Motor neuron (in vitro differentiated cells): ENCODE measurements at places on chromosomes 2 and 18.

DNA sequence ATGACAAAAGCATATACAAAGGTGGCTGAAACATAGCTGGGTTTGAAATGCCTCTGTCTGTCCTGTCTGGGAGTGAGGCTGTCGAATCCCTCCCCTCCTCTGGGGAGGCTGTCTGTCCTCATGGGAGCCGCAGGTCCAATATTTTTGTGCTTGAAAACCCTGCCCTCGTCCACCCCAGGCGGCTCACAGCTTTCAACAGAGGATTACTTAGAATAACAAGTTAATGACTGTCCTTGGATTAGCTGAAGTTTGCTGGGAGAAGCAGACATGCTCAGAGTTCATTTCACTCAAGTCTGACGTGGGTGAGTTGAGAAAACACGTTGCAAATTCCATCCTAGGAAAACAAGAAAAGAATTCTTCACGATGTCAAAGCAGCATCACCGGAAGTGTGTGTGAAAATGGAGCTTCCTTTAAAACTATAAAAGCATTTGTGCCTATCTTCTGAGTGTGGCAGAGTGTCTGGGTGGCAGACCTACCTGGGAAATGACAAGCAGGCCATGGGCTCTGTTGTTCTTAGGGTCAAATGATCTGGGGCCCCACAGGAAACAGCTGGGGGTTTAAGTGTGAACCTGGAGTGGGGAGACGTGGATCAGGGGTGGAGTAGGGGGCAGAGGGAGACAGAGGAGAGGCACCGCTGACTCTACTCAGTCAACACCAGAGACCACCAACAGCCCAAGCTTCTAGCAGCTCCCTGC is 77.1 kb downstream of the DDX1 start:
- no peak for ATAC-seq

DNA sequence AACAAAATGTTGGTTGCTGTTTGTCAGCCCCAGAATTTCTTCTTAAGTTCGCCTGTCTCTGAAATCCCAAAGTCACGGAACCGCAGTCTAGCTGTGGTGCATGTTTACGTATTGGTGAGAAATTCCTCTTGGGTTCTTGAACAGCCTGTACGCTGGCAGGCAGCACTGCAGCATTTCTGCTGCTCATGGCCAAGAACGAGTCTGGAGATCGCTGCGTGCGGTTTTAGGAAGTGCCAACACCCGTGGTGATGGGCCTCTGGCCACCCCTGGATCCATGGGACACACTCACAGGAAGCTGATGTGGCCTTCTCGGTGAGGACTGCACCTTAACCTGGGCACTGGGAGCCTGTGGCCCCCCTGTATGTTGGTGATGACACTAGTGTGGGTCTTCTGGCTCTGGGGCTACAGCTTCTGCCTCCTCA is 23.7 kb downstream of the ASB1 start:
- no peak for ATAC-seq

GRCh38 chr18:61322265-61322873 is 10.9 kb upstream of the CDH20 start:
- no peak for ATAC-seq

DNA sequence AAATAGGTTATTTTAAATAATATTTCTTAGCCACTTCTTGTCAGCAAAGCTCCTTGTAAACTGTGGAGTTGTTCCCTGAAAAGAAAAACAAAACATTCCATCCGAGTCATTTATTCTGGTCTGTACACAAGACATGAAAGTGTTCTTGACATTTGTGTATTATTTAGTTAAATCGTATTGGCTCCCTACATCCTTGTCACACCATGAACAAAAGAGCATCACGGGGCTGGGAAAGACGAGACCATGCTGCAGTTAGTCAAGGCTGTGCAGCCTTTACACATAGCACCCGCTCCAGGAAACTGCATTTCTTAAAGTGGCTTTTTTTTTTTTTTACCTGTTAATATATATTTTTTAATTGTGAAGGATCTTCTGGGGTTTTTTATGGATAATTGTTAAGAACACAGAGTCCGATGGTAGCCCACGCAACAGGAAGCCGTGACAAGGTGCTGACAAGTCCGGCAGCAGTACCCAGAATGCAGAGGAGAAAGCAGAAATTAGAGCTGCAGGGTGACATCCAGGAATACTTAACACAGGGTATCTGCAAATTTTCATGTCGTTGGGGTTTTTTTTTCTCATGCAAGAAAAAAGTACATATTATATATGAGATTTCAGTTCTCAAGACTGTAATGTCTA is 588.4 kb downstream of the ARHGAP15 start:
- no peak for ATAC-seq

DNA sequence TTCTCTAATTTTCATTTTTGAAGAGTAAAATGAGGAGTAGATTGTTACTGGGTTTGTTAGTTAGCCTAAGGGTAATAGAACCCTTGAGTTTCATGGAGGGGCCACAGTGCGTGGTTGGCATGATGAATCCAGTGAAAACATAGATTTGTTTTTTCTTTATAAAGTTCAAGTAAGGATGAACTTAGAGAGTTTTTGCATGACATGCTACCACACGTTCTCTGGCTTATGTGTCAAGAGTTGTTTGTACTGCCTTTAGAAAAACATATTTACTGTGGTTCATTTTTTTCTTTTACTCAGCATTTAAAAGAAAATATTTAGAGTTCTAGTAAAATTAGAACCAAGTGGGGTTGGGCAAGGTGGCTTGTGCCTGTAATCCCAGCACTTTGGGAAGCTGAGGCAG is 21.8 kb downstream of the RBM44 start:
- ATAC-seq = no peak

DNA sequence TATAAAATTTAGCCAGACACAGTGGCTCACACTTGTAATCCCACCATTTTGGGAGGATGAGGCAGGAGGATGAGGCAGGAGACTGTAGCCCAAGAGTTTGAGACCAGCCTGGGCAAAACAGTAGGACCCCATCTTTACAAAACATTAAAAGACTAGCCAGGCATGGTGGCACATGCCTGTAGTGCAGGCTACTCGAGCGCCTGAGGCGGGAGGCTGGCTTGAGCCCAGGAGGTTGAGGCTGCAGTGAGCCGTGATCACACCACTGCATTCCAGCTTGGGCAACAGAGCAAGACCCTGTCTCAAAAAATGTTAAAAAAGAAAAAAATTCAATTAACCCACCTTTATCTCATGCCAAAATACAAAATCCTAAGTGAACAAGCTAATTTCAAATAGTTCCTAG is 4.0 kb downstream of the REV1 start:
- ATAC-seq = no peak

DNA sequence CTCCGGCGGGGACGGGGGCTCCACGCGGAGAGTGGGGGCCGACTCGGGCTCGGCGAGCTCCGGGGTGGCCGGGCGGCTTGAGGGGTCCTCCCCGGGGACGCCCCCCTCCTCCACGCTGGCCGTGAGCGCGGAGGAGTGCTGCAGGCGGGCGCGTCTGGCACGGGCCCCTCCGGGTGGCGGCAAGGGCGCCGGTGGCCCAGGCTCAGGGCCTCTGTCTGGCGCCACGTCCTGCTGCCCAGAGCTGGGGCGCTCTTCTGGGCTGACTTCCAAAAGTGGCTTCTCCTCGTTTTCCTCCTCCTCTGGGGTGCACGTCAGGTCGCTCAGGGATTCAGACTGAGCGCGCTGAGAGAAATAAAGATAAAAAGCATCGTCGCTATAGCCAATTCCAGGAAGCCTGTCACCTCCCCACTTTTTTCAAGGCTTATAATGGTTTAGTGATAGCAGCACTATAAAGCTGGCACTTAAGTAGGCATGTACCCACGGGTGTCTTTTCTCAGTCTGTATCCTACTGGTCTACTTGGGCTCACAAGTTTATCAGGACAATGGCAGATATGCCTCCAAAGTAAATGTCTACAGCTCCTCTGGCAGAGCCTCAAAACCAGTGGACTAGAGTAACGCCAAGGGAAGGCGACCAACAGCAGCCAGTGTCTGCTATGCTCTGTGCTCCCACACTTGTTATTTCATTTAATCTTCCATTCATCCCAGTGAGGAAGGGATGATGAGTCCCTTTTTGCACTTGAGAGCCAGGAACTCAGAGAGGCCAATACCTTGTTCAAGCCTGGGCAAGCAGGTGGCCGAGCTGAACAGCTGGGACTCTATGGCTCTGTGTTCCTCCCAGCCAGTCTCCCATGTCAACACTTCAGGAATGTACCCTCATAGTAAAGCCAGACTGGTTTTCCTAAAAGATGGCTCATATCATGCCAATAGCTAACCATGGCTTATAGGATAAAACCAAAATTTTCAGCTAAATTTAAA is 92.6 kb upstream of the MGAT4A start:
- peak; percentile 36 for ATAC-seq

DNA sequence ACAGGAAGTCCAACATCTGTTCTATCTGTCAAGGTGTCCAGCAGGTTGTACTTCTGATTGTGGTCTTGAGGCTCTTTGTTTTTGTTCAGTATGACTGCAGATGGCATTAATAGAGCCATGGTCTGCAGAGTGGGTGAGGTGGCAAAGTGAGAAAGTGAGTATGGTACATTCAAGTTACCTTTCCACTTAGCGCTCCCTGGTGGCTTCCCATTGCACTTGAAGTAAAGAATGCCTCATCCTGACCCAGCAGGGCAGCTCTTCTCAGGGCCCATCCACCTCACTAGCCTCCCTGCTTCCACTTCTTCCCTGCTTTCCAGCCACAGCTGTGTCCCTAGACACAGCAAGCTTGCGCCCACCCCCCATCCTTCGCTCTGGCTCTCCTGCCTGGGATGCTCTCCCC is 148.0 kb upstream of the ALPP start:
- ATAC-seq = no peak

- ATAC-seq = no peak
These were observed 155.6 kb upstream of the PIEZO2 start for GRCh38 chr18:11304928-11305327.

DNA sequence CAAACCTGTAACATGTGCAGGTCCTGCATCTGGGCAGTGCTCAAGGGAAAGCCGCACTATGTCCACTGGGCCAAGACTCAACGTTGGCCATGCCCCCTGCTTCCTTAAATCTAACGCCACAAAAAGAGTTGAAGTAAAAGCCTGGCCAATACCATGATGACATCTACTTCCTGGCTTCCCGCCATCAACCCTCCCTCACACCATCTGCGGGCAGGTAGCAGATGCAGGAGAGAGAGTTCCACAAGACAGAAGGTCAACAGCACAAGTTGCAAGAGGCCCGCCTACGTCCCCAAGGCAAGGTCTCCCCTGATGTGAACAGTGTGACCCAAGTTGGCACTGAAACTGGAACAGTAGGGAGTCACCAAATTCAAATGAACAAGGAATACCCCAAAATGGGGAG is 48.4 kb downstream of the ABCG8 start:
- ATAC-seq = no peak

GRCh38 chr2:46871976-46872381 is 43.6 kb downstream of the MCFD2 start:
- ATAC-seq = no peak

- ATAC-seq = no peak
These were observed 93.6 kb downstream of the SATB2 start for GRCh38 chr2:199364153-199364552.

- no peak for ATAC-seq
These were observed 318.2 kb downstream of the TNS1 start for GRCh38 chr2:217684431-217685254.

GRCh38 chr18:48319801-48320638 is 89.2 kb downstream of the ZBTB7C start:
- ATAC-seq = peak; percentile 13

DNA sequence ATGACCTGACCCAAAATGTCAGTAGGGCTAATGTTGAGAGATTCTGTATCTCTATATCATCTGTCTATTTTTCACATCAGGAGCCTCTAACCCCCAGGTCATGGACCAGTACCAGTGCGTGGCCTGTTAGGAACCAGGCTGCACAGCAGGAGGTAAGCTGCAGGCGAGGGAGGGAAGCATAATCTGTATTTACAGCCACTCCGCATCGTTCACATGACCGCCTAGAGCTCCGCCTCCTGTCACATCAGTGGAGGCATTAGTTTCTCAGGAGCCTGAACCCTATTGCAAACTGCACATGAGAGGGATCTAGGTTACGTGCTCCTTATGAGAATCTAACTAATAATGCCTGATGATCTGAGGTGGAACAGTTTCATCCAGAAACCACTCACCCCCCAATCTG is 180.6 kb downstream of the RDH14 start:
- no peak for ATAC-seq

- no peak for ATAC-seq
These were observed 66.9 kb upstream of the DLX2 start for GRCh38 chr2:172169611-172170010.

DNA sequence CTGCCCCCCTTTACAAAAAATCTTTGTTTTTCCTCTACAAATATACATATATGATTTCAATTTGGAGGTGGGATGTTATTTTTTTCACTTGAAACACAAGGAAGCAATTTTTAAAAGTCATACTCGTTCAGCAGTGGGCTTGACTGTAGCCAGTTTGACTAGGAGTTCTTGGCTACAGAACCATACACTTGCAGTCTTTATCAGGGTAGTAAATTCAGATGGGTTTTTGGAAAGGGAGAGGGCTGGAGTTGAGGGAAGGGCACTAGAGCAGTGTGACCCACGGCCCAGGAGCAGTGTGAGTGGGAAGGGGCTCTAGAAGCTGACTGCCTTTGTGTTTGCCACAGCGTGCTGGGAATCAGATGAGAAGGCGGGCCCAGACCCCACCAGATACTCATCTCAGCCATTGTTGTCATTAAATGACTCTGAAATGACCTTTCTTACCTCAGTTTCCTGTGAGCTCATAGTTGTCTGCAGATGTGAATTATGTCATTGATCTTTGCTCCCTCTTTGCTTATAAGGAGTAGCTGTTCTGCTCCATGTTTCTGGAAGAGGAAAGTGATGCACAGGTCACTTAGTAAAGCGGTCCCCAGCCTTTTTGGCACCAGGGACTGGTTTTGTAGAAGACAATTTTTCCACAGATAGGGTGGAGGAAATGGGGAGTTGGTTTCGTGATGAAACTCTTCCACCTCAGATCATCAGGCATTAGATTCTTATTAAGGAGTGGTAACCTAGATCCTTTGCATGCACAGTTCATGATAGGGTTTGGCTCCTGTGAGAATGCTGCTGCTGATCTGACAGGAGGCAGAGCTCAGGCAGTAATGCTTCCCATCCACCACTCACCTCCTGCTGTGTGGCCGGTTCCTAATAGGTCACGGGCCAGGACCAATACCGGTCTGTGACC is 116.8 kb downstream of the SPTBN1 start:
- peak; percentile 2 for ATAC-seq
